ENCODE measurements at places on chromosomes 6 and 20.

DNA sequence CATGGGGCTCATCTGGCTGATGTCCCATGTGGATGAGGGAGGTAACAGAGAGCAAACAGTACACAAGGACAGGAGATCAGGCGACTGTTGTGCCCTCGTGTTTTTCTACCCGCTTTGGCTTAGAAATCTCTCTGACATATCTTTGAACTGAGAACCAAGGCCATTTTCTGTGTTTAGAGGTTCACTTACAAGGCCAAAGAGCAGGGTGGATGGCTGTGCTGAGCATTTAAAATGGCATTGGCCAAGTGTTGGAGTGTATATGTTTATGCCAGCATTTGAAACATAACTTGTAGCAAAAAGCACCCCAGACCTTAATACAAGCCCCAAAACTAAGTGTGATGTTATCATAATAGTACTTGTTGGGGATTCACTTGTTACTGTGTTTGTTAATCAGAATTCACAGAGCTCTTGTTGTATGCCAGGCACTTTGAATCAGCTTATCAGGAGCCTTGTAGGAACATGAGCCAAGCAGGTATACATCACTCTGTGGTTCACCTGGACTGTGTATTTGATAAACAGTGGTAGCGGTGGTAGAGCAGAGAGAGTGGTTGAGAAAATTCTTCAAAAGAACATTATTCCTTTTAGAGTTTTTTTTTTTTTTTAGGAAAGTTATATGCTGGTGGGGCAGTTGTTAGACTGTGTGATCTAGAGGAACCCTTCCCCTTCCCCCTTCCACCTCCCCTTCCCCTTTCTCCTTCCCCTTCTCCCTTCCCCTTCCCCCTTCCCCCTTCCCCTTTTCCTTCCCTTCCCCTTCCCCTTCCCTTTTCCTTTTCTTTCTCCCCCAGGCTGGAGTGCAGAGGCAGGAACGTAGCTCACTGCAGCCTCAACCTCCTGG lies 71.3 kb downstream of the ATRN start:
- no peak for DNase-seq

DNA sequence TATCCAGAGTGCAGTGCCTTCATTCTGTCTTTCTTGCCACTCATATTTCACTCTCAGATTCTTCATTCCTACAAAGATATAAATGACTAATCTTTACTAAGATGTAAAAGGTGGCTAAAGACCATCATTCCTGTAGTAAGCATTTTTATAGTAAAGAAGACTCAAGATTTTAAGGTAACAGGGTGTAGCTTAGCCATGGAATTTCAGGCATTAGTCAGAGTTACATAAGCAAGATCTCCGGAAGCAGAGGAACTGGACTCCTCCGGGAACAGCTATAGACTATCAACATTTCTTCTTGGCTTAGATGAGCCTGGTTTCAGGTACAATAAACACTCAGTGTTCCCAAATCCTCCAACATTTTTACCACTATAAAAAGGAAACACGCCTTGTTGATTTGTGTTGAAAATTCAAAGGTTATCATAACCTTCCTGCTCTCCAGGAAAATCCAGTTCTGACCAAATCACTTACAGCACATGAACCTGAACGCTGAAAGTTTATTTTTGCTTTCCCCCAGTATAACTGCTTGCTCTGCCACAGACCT lies 23.7 kb downstream of the SERPINB1 start:
- no peak for DNase-seq

DNA sequence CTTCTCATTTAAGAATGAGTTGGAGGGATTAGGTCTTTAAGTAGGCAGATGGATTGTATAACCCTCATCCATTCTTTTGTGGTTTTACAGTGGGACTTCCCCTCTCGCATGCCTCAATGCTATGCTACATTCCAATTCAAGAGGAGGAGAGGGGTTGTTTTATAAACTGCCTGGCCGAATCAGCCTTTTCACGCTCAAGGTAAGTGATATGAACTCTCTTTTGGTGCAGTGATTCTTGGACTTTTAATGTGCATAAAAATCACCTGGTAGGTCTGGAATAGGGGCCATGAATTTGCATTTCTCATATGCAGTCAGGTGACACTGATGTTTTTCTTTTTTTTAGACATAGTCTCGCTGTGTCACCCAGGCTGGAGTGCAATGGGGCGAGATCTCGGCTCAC lies 10.8 kb downstream of the ASXL1 start:
- DNase-seq = no peak

DNA sequence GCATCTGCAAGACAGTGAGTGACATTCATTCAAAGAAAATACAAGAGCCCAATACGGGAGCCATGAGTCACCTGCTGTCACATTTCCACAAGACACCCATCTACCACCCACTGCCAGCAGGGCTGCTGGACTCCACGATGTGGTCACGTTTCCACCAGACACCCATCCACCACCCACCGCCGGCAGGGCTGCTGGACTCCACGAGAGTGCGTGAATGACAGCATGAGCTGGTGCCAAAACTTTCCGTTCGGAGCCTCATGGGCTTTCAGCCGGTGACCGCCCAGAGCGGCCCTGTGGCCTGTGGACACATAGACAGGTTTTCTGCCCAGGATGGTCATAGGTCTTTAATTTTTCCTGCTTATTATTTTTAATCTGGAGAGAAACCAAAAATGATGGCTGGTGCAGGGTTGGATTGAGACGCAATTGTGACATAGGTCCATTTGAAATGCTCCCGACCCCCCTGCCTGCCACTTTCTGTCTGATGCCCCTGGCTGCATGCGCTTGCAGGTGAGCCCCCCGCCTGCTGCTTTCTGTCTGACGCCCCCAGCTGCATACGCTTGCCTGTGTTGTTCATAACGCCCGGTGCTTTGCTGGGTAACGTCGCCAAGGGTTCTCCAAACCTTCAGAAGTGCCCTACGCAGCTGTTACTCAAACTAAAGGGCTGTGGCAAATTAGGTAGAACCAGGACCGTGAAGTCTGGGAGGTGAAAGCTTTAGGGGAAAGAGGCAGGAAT lies 59.1 kb upstream of the SMOC2 start:
- peak; percentile 53 for DNase-seq

GRCh38 chr20:44296011-44296410 lies 15.0 kb downstream of the FITM2 start:
- DNase-seq = peak; percentile 83

- DNase-seq = no peak
Observed at GRCh38 chr6:133752129-133752528, 136.8 kb upstream of the TCF21 start.

GRCh38 chr6:64012351-64013001 lies 376.9 kb downstream of the PHF3 start:
- no peak for DNase-seq

GRCh38 chr6:106894978-106895702 lies 79.4 kb downstream of the CD24 start:
- no peak for DNase-seq

DNA sequence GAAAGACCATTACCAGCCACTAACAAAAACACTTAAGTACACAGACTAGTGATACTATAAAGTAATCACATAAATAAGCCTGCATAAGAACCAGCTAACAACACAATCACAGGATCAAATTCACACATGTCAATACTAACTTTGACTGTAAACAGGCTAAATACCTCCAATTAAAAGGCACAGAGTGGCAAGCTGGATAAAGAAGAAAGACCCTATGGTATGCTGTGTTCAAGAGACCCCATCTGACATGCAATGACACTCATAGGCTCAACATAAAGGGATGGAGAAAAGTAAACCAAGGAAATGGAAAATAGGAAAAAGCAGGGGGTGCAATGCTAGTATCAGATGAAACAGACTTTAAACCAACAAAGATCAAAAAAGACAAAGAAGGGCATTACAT lies 631.8 kb upstream of the NOX3 start:
- DNase-seq = no peak

- no peak for DNase-seq
Observed at GRCh38 chr6:57224769-57225515, 2.8 kb upstream of the RAB23 start.

- no peak for DNase-seq
Observed at GRCh38 chr6:116512734-116513133, 1.3 kb downstream of the CALHM5 start.

- DNase-seq = peak; percentile 94
Observed at GRCh38 chr6:131063028-131063763, at the start of gene EPB41L2. EPB41L2 (minus strand) TSS chr6:131063245; CDS start chr6:130956485, 106,760 bp downstream.

GRCh38 chr6:54621285-54621684 lies 225.3 kb upstream of the FAM83B start:
- no peak for DNase-seq

DNA sequence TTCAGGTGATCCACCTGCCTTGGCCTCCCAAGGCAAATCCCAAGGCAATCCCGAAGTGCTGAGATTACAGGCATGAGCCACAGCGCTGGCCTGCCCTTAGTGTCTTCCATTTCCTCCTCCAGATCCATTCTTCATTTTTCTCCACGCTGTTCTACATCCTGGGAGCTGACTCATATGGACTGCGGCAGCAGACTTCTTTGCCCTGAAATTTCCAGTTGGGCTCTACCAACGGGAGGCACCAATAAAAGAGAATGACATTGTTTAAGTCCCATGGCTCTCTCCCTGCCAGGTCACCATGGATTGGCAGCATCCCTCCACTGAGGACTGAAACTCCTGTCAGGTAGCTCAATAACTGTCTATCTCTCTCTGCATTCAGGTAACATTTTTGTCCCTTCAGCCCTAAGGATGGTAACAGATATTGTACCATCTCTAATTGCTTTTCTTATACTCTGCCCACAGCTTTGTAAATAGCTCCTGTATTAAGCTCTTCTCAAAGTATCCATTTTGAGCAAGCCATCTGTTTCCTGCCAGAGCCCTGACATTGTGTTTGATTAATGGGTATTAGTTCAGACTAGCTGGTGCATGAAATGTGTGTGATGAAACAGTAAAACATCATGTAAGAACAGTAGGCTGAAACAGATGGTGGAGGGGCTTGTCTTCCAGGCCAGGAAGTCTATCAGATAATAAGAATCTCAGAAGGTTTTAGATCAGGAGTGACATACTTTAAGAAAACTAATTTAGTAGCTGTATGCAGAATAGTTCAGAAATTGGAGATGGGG lies 3.6 kb downstream of the TBCC start:
- peak; percentile 2 for DNase-seq

DNA sequence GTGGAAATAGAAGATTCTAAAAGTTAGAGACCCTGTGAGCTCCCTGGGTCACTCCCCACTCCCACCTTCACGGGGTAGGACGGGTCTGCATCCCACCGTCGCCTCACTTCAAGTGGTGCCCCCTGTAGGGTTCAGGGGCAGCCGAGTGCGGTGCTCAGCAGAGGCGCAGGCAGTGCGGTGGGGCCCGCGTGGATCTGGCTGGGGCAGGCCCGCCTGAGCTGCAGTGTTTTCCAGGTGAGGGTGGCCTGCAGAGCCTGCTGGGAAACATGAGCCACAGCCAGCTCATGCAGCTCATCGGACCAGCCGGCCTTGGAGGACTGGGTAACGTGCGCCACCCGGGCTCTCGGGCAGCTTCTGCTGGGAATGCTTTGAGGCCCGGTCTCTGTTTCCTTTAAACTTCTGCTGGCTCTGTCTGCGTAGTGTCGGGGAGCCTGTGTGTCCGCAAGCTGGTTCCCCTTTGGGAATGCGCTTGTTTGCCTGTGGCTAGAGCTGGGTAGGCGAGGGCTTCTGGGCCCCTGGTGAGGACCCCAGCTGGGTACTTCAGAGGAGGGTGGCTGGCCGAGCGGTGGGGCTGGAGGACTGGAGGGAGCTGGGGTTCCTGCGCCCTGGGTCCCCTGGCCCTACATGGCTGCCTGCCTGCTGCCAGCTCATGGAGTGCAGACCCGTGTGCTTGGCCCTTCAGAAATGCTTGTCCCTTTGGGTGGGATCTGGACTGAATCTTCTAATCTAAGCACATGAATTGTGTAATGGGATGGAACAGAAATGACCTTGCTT lies 3.8 kb downstream of the ADRM1 start:
- DNase-seq = no peak

DNA sequence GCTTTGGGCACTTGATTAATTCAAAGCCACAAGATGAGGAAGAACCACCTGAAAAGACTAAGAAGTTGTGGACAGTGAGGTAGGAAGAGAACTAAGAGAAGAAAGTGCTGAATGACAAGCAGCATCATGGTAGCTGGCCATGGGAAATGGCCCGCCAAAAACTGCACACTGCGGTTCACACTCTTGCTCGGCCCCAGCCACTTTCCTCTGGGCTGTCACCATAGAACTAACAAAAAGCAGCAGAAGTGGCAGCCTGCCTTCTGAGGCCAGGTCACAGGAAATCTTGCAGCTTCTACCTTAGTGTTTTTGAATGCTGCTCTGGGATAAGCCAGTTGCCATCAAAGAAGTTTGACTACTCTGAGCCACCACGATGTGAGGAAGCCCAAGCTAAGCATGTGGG lies 34.8 kb upstream of the ZNFX1 start:
- no peak for DNase-seq

DNA sequence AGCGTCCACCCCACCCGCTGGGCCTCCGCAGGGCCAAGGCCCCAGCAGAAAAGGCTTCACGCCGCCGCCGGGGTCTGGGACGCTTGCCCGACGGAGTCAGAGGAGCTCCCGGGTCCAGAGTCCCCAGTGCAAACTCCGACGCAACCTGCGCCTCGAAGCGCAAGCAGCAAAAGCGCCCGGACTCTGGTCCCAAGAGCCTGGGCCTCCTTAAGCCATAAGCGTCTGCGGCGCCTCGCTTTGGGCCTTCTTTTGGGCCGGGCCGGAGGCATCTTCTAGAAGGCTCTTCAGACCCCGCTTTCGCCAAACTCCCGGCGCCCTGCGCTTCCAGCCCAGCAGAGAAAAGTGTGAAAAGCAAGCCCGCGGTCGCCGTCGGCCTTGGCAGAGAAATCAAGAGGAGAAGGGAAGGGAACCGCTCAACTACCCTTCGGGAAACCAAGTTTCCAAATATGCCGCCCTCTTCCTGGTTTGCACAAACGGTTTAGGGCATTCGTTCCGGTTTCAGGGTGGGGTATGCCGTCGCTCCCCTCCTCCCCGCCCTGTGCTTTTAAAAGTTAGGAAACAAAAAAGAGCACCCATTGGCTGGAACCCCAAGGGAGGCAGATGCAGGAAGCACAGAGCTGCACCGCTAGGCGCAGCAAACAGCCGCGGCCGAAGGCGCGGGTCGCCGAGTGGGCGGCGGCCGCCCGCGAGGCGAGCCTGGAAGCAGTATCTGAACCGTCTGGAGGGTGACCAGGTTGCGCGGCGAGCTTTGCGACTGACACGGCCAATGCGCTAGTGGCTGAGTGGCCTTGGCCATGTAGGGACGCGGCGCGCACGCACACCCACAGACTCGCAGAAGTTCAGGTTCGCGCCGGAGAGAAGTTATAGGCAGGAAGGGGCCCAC lies 1.2 kb downstream of the TBX18 start:
- DNase-seq = no peak

DNA sequence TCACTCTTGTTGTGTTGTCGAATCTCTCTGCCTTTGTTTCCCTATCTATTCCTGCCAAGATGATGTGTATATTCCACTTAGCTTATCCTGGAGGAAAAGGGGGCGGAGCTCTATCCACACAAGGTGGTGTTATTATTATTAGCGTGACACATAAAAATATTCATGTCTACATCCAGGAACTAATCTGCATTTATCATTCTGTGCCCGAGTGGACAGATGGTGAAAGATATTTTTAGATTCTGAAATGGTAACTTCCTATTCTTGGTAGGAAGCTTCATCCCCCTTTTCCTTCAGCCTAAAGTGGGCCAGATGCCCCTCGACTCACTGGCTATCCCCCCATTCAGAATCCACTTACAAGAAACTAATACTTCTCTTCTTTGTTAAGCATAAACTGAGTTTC lies 2.0 kb downstream of the XKR7 start:
- no peak for DNase-seq
